ENCODE measurements at places on chromosomes 7 and 10.
A peak's percentile ranks its signal among the peaks of the same experiment; 100 is the strongest.

DNA sequence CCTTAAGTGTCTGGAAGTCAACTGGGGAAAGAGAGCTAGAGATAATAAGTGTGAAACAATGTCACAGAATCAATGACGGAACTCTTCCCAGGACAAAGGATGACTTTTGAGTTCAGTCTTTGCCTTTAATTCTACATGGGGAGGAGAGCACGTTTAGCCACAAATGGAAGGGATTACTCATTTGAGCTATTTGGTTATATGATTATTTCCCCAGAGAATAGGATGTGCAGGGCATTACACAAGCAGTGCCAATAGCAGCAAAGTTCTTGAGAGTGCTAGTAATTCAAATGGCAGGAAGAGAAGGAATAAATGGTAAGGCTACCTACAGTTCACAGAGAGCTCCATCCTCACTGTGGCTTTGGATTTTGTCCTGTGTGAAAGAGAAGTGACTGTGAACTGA, 6.0 kb downstream of the EGFR start:
- no peaks in the 10 kb centered on the region for H3K4me1 ChIP-seq
- no peak overlapping the region for H3K27ac ChIP-seq
- peaks cover 4% of the 10 kb centered on the region for H3K36me3 ChIP-seq
- H3K27me3 ChIP-seq = no peaks in the 10 kb centered on the region

DNA sequence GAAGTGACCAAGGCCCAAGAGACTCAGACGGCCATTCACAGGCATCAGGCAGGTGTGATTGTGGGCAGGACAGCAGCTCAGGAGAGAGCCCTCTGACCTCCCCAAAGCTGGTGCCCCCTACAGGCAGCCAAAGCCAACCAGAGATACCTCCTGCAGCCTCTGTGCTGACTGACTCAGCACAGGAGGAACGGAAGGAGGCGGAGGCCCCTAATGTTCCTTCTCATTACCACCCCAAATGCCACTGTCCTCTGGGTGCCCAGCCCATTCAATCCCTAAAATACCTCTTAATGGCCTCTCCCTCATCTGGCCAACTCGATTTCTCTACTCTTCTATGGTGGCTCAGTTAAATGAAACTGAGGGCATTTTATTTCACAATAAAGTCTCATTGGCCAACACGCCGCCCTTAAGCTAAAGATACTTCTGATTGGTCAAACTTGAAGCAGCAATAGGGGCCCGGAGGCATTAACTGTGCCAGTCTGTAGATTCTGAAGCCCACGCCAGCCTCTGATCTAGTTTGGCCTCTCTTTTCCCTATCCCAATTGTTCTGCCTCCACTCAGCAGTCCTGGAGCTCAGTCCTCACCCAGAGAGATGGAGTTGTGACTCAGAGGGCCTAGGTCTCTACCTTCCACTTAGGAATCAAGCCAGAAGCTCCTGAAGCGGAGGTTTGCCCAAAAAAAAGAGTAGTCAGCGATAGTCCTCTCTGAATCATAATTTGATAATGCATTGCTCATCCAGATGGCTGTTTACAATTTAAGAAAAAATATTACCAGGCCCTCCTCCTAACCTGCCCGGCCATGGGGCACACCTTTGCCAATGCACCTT, 1.2 kb downstream of the CYREN start:
- peak overlapping the region; percentile 97 for H3K27ac ChIP-seq
- H3K4me1 ChIP-seq = peaks cover 7% of the 10 kb centered on the region
- peaks cover 41% of the 10 kb centered on the region for H3K36me3 ChIP-seq

DNA sequence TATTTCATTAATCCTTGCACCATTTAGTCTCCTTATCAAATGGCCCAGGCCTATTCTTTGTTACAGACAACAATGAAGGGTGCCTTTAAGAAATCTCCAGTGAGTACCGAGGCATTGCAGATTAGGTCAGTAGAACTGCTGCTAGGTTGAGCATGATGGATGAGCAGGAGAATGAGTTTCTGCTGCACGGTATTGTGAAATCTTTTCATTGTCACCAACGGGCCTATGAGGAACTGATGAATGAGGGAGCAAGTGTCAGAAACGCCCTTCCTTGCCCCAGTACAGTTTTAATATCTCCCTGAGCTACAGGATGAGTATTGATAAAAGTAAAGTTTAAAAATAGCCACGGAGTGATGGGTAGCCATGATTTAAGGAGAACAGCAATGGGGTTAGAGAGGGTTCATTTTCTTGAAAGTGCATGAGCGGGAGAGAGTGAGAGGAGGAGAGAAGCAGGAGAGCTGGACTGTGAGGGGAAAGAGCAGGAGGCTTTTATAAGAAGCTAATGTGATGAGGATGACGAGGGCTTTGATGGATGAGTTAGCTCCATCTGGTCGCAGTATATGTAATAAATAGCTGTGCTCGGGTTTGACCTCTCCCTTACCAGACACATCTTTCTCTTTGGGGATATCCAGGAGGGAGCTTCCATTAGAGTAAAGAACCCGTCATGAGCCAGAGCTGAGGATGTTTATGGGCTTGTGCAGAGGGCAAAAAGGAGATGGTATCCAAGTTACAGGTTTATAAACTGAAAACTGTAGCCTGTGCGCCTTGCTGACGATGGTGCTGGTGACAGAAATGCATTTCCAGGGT, 526.1 kb downstream of the LRMDA start:
- H3K4me3 ChIP-seq = no peak overlapping the region
- H3K36me3 ChIP-seq = no peaks in the 10 kb centered on the region
- H3K4me1 ChIP-seq = no peaks in the 10 kb centered on the region
- no peak overlapping the region for H3K27ac ChIP-seq
- H3K27me3 ChIP-seq = no peaks in the 10 kb centered on the region

- no peaks in the 10 kb centered on the region for H3K4me1 ChIP-seq
- no peaks in the 10 kb centered on the region for H3K36me3 ChIP-seq
- no peak overlapping the region for H3K4me3 ChIP-seq
Measured at GRCh38 chr10:122421742-122422141, 32.7 kb upstream of the ARMS2 start.

GRCh38 chr10:100965820-100966219, 3.5 kb upstream of the SEMA4G start:
- no peak for DNase-seq
- no peak overlapping the region for H3K4me3 ChIP-seq
- no peaks in the 10 kb centered on the region for H3K36me3 ChIP-seq
- peaks cover 11% of the 10 kb centered on the region for H3K4me1 ChIP-seq
- no peaks in the 10 kb centered on the region for H3K27me3 ChIP-seq

Data from Peyer's patch (tissue), 4 donors.